ENCODE measurements at places on chromosomes 11 and 22.

DNA sequence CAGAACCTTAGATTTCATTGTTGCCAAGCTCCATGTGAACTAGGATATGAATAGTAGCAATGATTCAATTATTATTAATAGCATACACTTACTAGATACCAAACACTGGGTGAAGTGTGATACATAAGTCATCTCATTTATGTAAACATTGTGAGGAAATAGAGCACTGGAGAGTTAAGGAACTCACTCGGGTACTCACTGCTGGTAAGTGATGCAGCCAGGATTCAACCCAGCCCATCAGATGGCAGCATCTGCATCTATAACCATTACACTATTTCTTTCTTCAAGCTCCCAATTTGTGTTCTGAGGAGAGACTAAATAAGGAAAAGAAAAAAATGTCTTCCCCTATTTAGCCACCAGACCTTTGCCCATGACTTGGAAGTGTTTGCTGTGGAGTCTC, 10.2 kb upstream of the ALG8 start:
- DNase-seq = no peak
- H3K27ac ChIP-seq = no peak overlapping the region
- H3K4me1 ChIP-seq = no peaks in the 10 kb centered on the region
- no peaks in the 10 kb centered on the region for H3K27me3 ChIP-seq
- no peak overlapping the region for H3K4me3 ChIP-seq
- peaks cover 4% of the 10 kb centered on the region for H3K36me3 ChIP-seq

DNA sequence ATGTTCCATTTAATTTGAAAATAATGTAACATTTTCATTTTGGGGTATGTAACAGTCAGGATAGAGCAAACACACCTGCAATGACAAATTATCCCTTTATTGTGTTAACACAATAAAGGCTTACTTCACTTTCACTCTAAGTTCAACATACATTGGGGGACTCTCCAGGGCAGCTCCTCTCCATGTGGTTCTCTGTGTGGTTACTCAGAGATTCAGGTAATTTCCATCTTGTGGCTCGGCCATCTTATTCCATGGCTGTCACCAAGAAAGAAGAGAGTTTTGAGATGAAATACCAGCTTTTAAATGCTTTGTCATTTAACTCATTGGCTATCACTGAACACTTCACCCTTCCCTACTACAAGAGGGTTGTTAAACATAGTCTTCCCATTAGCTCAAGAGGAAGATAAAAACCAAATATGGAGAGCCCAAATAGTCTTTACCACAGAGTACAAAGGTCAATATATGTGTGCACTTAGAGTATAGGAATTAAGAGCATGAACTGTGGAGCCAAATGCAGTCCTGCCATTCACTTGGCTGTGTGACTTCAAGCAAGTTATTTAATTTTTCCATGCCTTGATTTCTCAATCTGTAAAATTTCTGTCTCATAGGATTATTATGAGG, 10.6 kb upstream of the TPH1 start:
- H3K4me3 ChIP-seq = no peak overlapping the region
- DNase-seq = no peak
- peaks cover 18% of the 10 kb centered on the region for H3K27me3 ChIP-seq
- H3K4me1 ChIP-seq = no peaks in the 10 kb centered on the region
- no peak overlapping the region for H3K27ac ChIP-seq
- H3K36me3 ChIP-seq = no peaks in the 10 kb centered on the region

DNA sequence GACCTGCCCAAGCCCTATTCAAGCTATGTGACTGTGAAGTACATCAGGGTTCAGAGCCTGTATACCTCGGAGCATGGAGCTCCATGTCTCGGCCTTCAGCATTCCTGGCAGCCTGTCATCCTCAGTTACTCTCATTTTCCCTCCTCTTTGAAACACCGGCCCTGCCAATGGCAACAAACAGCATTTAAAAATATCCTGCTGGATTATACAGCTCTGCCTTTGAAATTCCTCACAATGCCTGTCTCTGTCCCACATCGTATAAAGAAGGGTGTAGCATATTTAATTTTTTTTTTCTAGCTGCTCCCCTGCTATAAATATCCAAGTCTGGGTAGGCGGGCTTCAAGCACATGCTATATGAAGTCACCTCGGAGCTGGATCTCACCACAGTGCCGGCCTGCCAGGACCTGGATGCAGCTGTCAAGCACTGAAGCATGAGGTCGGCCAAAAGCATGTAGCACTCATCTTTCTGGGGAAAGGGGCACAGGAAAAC, 11.8 kb downstream of the ABTB2 start:
- no peaks in the 10 kb centered on the region for H3K27me3 ChIP-seq
- H3K36me3 ChIP-seq = peaks cover 9% of the 10 kb centered on the region
- no peak overlapping the region for H3K27ac ChIP-seq
- no peak for DNase-seq
- H3K4me1 ChIP-seq = peaks cover 14% of the 10 kb centered on the region
- no peak overlapping the region for H3K4me3 ChIP-seq

GRCh38 chr11:59040607-59041006, 45.5 kb upstream of the GLYATL1B start:
- no peak overlapping the region for H3K27ac ChIP-seq
- DNase-seq = no peak

GRCh38 chr22:20979243-20979809, 2.8 kb upstream of the LZTR1 start:
- peak overlapping the region; percentile 75 for H3K4me3 ChIP-seq
- peaks cover 32% of the 10 kb centered on the region for H3K4me1 ChIP-seq
- H3K27ac ChIP-seq = peak overlapping the region; percentile 76
- H3K27me3 ChIP-seq = no peaks in the 10 kb centered on the region
- peak; percentile 61 for DNase-seq

GRCh38 chr11:36492724-36493304, 17.3 kb downstream of the TRAF6 start:
- no peak overlapping the region for H3K4me3 ChIP-seq
- peaks cover 55% of the 10 kb centered on the region for H3K36me3 ChIP-seq

- H3K36me3 ChIP-seq = no peaks in the 10 kb centered on the region
- peaks cover 23% of the 10 kb centered on the region for H3K27me3 ChIP-seq
- peaks cover 18% of the 10 kb centered on the region for H3K4me1 ChIP-seq
- DNase-seq = no peak
Measured at GRCh38 chr11:45921561-45922424, 663 bp upstream of the LARGE2 start.

GRCh38 chr11:103940551-103940950, 95.9 kb upstream of the DDI1 start:
- no peaks in the 10 kb centered on the region for H3K27me3 ChIP-seq
- H3K4me3 ChIP-seq = no peak overlapping the region
- DNase-seq = no peak
- H3K36me3 ChIP-seq = no peaks in the 10 kb centered on the region
- no peak overlapping the region for H3K27ac ChIP-seq
